ENCODE measurements at places on chromosomes 2 and 18. TPM values are rescaled to one million over a fixed set of nuclear protein-coding genes. Genes with fewer than 3 reads are reported as not detected.

FRZB gene
- total RNA-seq, result 0.08 TPM

OTX1 gene
- total RNA-seq, result 4.2 TPM

MC5R gene
- not detected for total RNA-seq

GNAL gene
- 0.44 TPM for total RNA-seq

SP140 gene
- 1.1 TPM for total RNA-seq

PDK1 gene
- total RNA-seq, result 11.7 TPM

SMC6 gene
- total RNA-seq, result 43.8 TPM

ARHGAP15 gene
- 0.41 TPM for total RNA-seq

OR6B2 gene
- not detected for total RNA-seq

CIB4 gene
- 0.33 TPM for total RNA-seq

RELCH gene
- 19.5 TPM for total RNA-seq

IL1R1 gene
- total RNA-seq, result 7.1 TPM

DLGAP1 gene
- 1.8 TPM for total RNA-seq

CDK15 gene
- total RNA-seq, result 4.8 TPM

CCL20 gene
- total RNA-seq, result not detected

DSEL gene
- total RNA-seq, result 6.8 TPM

SLC9A4 gene
- not detected for total RNA-seq

DSG1 gene
- not detected for total RNA-seq

IDH1 gene
- 80.2 TPM for total RNA-seq

ABCG8 gene
- total RNA-seq, result 0.03 TPM

COBLL1 gene
- 4.4 TPM for total RNA-seq

MYO1B gene
- 51.5 TPM for total RNA-seq

TSPYL6 gene
- not detected for total RNA-seq

NR4A2 gene
- 0.85 TPM for total RNA-seq

GATA6 gene
- total RNA-seq, result 0.51 TPM

FTCDNL1 gene
- 2.8 TPM for total RNA-seq

CPS1 gene
- total RNA-seq, result 5.1 TPM

ZNG1B gene
- 37.1 TPM for total RNA-seq

BCL11A gene
- 0.33 TPM for total RNA-seq

CCDC74A gene
- total RNA-seq, result 29.9 TPM

ZAP70 gene
- total RNA-seq, result 0.54 TPM

PHOSPHO2 gene
- total RNA-seq, result 6.2 TPM

Data from Panc1 (cell line).